Stimulated activated CD4-positive, alpha-beta T cell treated with anti-CD3 and anti-CD28 coated beads, Interleukin-1b, Interleukin-23, amount 100 ng/mL, for 1 hour (primary cell): ENCODE measurements at places on chromosomes 4 and X.

GRCh38 chr4:150395872-150396271 lies 186.1 kb upstream of the MAB21L2 start:
- no peak for DNase-seq

GRCh38 chr4:25704516-25704915 lies 48.9 kb downstream of the SLC34A2 start:
- no peak for DNase-seq

GRCh38 chr4:20356565-20356964 lies 104.9 kb downstream of the SLIT2 start:
- DNase-seq, result no peak

- DNase-seq, result no peak
These were observed 11.4 kb downstream of the EFNB1 start for GRCh38 chrX:68840256-68840655.

DNA sequence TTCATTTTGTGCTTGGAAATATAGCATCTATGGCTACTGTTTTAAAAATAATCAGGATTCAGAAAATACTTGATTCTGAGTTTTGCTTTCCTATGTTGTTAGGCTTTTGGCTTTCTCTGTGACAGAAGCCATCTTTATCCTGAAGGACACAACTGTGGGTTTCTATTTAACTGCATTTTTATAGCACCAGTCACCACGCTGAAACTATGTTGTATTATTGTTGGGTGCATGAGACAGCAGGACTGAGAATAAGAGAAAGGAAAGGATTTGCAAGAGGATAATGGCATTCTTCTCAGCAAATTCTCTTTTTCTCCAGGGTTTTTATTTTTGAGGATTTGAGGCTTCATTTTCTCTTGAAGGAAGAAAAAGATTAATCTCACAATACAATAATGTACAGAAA lies 10.1 kb upstream of the NEUROG2 start:
- no peak for DNase-seq

- DNase-seq, result no peak
These were observed 586.7 kb downstream of the GBA3 start for GRCh38 chr4:23279377-23279986.

DNA sequence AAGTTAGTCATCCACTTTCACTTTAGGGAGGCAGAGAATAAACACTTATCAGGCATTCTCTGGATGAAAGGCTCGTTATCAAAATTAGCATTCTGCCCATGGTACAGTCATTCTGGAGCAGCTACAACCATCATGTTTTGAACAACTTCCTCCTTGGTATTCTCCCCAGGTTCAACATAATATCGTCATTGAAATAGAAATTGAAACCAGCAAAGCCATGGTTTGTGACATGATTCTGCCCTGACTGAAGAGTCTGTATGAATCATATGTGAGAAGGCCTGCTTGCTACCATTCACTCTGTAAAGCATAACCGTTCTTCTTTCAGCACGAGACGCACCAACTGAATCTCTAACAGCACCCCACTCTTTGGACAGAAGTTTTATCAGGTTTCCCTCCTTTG lies 127.5 kb upstream of the RADX start:
- DNase-seq, result no peak

- DNase-seq, result no peak
These were observed 58.5 kb downstream of the PRPS1 start for GRCh38 chrX:107686792-107687191.

DNA sequence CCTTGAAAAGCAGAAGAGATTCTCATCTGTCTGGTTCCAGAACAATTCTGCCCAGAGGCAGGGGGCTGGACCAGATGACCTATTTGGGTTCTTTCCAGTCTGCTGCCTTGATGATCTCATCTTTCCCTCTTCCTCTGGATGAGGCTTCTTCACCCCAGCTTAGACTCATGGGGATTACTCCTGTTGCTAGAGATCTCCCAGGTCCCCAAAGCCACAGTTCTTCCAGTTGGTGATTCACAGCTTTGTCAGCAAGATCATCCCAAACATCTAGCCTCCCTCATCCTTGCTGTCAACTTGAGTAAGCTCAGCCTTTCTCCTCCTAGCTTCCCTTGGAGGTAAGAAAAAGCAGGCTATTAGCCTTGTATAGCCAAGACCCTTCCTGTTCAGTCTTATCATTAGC lies 64.2 kb upstream of the PJA1 start:
- no peak for DNase-seq

DNA sequence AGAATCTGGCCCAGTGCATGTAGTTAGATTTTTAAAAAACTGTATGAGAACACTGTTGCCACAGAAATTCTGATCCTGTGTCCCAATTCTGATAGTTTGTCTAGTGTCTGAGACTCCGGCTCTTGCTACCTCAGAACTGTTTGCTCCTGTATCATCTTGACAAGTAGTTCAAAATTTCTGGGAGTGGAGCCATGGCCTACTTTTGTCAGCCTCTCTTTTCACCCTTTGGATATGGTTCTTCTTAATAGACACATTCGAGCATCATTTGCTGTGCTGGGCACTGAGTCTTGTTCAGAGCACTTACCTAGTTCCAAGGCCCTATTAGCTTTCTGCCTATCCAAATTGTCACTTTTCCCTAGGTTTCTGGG lies 46.9 kb downstream of the ATP10D start:
- no peak for DNase-seq

- DNase-seq, result no peak
These were observed 24.8 kb downstream of the KLHL15 start for GRCh38 chrX:24002167-24002566.

DNA sequence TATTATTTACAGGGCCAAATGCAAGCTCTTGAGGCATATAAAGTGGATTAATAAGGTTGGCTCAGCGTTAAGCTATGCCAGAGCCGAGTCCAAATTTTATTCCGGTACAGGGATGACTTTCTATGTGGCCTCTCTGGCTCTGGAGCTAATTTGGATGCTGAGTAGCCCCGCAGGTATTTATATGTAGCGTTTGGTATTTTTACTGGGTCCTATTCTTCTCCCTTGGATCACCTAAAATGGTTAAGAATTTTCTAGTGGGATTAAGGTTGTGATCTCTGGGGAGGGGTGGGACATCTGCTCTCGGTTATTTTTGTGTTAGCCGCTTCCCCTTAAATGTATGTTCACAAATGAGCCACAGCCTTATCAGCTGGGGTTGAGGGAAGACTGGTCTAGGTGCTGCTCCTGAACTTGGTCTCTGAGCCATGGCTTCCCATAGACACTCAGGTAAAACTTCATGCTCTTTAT lies 49.4 kb downstream of the FHL1 start:
- no peak for DNase-seq

DNA sequence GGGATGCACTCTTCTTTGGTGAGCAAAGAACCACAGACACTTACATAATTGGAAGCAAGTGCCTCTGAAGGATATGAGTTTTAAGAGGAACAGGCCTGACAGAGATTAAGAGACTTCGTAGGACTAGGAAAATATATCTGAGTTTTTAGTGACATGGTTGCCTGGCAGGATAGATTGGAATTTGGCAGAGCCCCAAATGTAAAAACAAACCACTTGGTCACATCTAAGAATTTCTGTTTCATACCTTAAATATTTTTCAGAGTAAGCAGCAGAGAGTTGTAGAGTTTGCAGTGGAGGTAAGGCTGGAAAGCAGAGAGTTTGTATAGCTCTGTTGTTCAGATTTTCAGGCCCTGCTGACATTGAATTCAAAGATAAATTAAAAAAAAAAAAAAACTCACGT lies 150.1 kb upstream of the MAGEB2 start:
- no peak for DNase-seq

DNA sequence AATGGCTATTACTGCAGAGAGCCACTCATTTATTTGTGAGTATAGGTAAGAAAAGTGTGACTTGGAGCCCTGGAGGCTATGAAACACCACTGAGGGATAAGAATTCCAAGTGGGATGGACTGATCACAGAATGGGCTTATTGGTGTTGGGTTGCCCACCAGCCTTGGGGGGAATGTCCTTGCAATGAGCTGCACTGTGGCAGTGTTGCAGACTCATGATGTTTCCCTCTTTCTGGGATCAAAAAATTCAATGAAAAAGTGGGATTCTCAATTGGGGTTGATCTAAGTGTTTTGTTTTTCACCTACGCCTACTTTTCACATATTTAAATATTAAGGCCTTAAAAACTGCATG lies 1024.5 kb upstream of the PCDH10 start:
- DNase-seq, result no peak

- no peak for DNase-seq
These were observed 621.5 kb upstream of the HTR2C start for GRCh38 chrX:113962343-113962742.

DNA sequence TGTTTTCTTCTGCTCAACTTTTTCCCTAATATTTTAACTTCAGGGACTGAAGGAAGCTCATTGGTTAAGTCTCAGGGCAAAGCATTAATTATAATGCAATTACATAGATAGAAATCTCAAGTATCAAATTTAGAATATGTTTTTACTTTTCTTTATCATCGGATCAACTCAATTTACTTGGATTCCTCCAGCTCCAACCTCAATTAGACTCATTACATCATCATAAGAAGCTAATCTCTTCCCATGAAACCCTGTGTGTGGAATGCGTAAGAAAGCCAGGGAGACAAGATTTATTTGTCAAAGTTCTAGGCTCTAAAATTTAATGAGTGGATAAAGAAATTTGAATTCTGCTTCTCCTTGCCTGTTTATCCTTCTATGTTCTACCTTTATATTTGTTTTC lies 918.4 kb downstream of the ADGRL3 start:
- no peak for DNase-seq

GRCh38 chr4:80382090-80382832 lies 46.7 kb downstream of the CFAP299 start:
- no peak for DNase-seq

DNA sequence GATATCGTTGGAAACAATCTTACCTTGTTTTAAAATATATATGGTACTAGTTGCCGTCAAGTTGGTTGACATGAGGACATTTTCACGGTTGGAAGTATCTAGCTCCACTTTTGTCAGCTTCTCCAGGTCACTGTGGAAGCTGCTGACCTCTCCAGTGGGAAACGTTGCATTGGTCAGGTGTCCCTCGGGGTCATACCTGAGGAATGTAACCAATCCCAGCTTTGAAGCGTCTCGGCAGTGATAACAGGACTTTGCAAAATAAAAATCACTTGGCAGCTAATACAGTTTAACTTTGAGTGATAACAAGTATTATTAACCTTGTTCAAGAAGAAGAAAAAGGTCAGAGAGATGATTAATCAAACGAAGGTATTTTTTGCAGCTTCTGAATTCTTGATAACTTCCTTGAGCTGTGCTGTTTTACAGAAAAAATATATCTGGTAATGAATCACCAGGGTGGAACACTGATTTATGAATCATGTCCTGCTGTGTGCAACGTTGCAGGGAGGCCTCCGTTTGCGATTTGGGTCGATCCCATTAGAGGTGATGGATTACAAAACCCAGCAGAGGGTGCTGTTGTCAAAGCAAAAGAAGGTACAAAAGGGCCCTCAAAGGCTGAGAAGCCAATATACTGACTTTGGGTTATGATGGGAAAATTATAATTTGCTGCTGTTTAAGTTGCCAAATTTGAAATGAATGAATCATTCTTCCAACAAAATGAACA lies 60.1 kb downstream of the SH2D1A start:
- DNase-seq, result peak; percentile 23

DNA sequence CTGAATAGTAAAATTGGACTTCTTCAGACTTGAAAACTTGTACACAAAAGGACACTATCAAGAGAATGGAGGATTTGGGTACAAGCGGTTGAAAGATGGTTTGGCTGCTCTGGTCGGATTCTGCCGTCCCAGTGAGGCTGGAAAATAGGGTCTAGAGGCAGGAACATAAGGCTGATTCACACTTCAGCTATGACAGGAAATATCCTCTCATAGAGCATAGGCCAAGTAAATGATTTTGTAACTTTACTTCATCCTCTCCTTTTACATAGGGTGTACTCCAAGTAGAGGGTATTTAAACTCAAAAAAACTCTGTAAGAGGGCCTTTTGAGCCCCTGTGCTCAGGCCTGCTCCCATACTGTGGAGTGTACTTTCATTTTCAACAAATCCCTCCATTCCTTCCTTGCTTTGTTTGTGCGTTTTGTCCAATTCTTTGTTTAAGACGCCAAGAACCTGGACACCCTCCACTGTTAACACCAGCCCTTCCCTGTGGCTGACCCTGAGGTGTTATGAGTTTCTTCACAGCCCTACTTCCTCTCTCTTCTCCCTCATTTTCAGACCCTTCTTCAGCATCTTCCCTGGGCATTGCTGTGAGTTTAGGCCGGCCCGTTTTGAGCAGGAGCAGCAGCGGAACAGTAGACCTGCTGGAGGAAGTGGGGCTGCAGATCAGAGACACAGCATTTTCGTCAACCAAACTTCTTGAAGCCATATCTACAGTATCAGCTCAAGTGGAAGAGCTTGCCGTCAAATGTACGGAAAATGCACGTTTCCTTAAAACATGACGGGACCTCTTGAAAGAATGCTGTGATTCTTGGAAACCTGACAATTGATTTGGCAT lies 7.2 kb downstream of the PGAM4 start:
- no peak for DNase-seq

DNA sequence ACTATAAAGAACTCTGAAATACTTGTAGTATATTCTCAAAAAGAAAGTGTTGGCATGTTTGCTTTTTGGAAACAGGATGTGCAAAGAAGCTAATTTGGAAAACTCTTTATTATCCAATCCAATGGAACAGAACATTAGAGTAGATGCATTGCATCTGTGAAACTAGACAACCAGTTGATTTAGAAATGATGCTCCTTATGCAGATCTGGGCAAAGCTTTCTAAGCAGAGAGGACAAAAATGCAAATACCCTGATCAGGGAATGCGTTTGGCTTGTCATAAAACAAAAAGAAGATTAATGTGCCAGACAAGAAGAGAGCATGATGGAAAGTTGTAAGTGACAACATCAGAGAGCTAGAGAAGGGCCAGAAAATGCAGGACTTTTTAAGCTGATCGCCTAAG lies 142.3 kb downstream of the RCHY1 start:
- no peak for DNase-seq

GRCh38 chrX:154961947-154962346 lies 60.6 kb downstream of the F8 start:
- DNase-seq, result no peak

GRCh38 chr4:85393201-85393600 lies 81.7 kb upstream of the ARHGAP24 start:
- no peak for DNase-seq

GRCh38 chr4:168220893-168221292 lies 97.7 kb downstream of the DDX60 start:
- no peak for DNase-seq

DNA sequence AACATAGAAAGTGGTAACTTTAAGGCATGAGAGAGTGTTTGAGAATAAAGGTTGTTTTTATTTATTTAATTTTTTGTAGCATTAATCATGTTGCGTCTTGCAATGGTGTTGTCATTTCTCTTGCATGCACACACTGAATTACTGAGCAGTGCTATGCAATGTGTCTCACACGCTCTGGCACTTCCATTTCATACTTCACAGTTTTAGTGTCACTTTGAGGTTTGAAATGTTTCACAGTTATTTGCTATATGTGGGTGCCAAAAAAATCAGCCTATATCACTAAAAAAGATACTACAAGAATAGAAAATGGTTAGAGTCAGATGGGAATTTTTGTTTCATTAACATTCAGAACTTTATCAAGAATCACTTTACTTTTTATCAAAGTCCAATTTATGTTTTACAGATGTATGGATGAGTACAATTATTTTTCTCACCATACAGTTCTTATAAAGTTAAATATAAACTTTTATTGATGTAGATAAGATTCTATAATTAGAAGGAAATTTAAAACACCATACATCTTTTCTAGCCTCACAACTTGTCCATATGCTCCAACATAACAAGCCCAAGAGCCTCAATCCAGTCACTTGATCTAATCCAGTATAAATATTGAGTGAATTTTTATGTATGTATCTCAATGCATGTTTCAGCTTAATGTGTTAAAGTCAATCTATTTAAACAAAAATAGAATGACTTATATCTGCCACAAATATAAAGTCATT lies 114.0 kb downstream of the IQCM start:
- DNase-seq, result no peak

GRCh38 chr4:2390146-2390545 lies 28.3 kb downstream of the ZFYVE28 start:
- no peak for DNase-seq
